ENCODE measurements at places on chromosomes 12 and 14. TPM values are rescaled to one million over a fixed set of nuclear protein-coding genes. Genes with fewer than 3 reads are reported as not detected.

DNA sequence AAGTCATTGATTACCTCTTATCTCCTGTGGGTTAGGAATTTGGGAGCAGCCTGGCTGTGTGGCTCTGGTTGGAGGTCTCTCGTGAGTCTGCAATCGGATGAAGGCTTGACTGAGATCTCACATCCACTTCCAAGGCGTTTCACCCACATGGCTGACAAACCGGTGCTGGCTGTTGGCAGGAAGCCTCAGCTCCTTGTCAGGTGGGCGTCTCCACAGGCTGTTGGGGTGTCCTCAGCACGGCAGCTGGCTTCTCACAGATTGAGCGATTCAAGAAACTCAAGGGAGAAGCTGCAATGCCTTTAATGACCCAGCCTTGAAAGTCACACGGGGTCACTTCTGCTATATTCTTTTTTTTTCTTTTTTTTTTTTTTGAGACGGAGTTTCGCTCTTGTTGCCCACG lies 28.6 kb upstream of the CORO1C start:
- no peaks in the 10 kb centered on the region for H3K27me3 ChIP-seq
- no peak for DNase-seq
- no peaks in the 10 kb centered on the region for H3K4me1 ChIP-seq
- no peak overlapping the region for H3K4me3 ChIP-seq
- H3K27ac ChIP-seq = no peak overlapping the region

- H3K27ac ChIP-seq = peak within 1 kb of the TSS; percentile 32
- peaks cover 6% of the 10 kb centered on the region for H3K27me3 ChIP-seq
- no peaks in the 10 kb centered on the region for H3K36me3 ChIP-seq
- H3K4me1 ChIP-seq = peaks cover 8% of the 10 kb centered on the region
- peak within 1 kb of the TSS; percentile 67 for H3K4me3 ChIP-seq
- peak; percentile 54 for DNase-seq
Measured at GRCh38 chr12:49336645-49337584, at the start of gene C1QL4. TSS of gene C1QL4 (minus strand) at chr12:49337188. CDS start at chr12:49336477, 711 bp downstream.

- H3K4me1 ChIP-seq = no peaks in the 10 kb centered on the region
Measured at GRCh38 chr14:73198253-73198652, 39.1 kb upstream of the PAPLN start.

GRCh38 chr14:21048638-21049037 lies 6.5 kb downstream of the RNASE7 start:
- H3K4me1 ChIP-seq = no peaks in the 10 kb centered on the region
- no peaks in the 10 kb centered on the region for H3K27me3 ChIP-seq
- no peaks in the 10 kb centered on the region for H3K36me3 ChIP-seq

DNA sequence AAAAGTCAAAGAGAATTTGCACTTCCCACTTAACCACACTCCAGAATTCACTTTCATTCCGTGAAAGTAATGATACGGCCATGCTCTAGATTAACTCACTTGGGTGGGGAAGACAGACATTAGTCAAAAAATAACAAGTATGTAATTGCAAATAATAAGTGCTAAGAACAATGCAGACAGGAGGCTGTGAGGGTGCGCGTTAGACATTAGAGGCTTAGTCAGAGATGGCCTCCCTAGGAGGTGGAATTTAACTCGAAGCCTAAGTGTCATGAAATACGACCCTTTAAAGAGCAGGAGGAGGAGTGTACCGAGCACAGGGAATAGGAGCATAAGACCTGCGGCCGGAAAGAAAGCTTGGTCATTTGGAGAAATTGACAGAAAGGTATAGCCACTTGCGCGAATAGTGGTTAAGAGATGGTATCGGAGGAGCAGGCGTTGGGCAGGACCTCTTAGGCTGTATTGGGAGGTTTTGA lies 628 bp downstream of the SNRPF start:
- peaks cover 15% of the 10 kb centered on the region for H3K4me1 ChIP-seq
- H3K36me3 ChIP-seq = peaks cover 2% of the 10 kb centered on the region
- H3K27ac ChIP-seq = peak overlapping the region; percentile 15
- no peaks in the 10 kb centered on the region for H3K27me3 ChIP-seq
- H3K4me3 ChIP-seq = peak overlapping the region; percentile 94

- no peak overlapping the region for H3K27ac ChIP-seq
- H3K4me1 ChIP-seq = no peaks in the 10 kb centered on the region
- no peak overlapping the region for H3K4me3 ChIP-seq
Measured at GRCh38 chr14:61430066-61430757, 108.8 kb downstream of the PRKCH start.

GRCh38 chr12:56074396-56074795 lies 5.6 kb upstream of the ERBB3 start:
- no peak overlapping the region for H3K4me3 ChIP-seq
- no peaks in the 10 kb centered on the region for H3K4me1 ChIP-seq
- H3K27me3 ChIP-seq = no peaks in the 10 kb centered on the region
- no peak for DNase-seq

DNA sequence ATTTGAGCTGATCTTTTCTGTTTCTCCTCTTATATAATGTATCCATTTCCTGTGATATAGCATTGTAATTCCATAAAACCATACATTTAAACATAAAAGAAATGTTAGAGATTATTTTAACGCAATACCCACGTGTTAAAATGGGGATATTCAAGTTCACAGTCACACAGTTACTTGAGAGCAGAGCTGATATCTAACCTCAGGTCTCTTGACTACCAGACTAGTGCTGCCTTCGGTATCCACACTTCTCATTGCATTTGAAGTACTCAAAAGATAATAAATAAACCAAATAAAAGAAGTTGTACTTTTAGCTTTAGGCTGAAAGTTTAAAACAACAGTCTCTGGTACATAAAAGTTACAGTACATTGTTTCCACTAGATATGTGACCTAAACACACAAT lies 2.9 kb downstream of the CLECL1 start:
- H3K36me3 ChIP-seq = no peaks in the 10 kb centered on the region
- H3K4me3 ChIP-seq = no peak overlapping the region
- no peaks in the 10 kb centered on the region for H3K27me3 ChIP-seq
- no peaks in the 10 kb centered on the region for H3K4me1 ChIP-seq
- no peak for DNase-seq
- no peak overlapping the region for H3K27ac ChIP-seq

- H3K4me3 ChIP-seq = no peak overlapping the region
- no peaks in the 10 kb centered on the region for H3K36me3 ChIP-seq
- no peak for DNase-seq
- H3K27me3 ChIP-seq = no peaks in the 10 kb centered on the region
- H3K4me1 ChIP-seq = peaks cover 55% of the 10 kb centered on the region
Measured at GRCh38 chr12:116146386-116146785, 131.1 kb downstream of the MED13L start.

DNA sequence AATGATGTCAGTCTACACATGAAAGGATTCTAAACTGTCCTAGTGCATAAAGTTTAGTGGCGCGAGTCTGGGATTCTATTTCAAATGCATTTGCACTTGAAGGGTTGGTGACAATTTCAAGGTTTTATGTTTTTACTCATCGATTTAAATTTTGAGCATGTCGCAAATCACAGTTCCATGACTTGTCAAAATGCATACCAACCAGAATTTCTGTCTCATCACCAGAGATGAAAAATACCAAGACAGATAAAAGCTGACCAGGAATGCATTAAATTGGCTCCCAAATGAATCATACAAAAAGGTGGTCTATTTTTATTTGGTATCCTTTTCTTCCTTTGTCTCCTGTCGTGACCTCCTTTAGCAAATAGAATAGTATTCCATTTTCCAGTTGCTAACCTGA lies 25.2 kb downstream of the TMEM30B start:
- H3K36me3 ChIP-seq = no peaks in the 10 kb centered on the region
- no peak for DNase-seq
- no peaks in the 10 kb centered on the region for H3K27me3 ChIP-seq
- H3K27ac ChIP-seq = no peak overlapping the region
- no peaks in the 10 kb centered on the region for H3K4me1 ChIP-seq
- no peak overlapping the region for H3K4me3 ChIP-seq

Gene SLC2A14
- not detected for total RNA-seq

Gene BDKRB2
- 2.6 TPM for total RNA-seq
